ENCODE measurements at places on chromosomes 6 and 20.
A peak's percentile ranks its signal among the peaks of the same experiment; 100 is the strongest.

GRCh38 chr20:51623255-51623654 lies 80.7 kb upstream of the NFATC2 start:
- DNase-seq, result no peak

- DNase-seq, result no peak
Measured at GRCh38 chr6:28772480-28773381, 151.1 kb downstream of the TRIM27 start.

DNA sequence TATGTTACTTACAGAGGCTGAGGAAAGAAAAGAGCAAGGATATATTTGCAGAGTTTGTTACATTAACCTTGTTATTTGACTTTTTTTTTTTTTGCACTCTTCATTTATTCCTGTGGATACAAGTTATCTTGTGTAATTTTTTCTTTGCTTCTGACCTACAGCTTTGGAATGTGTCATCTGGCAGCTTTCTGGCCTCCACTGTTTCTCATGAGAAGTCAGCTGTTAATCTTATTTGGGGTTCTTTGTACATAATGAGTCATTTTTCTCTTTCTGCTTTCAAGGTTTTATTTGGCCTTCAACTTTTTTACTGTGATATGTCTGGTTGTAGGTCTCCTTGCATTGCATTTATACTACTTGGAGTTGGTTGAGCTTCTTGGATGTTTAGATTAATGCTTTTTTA lies 333.4 kb downstream of the SMOC2 start:
- DNase-seq, result no peak

- no peak for DNase-seq
Measured at GRCh38 chr6:162715601-162716000, 12.0 kb downstream of the PRKN start.

DNA sequence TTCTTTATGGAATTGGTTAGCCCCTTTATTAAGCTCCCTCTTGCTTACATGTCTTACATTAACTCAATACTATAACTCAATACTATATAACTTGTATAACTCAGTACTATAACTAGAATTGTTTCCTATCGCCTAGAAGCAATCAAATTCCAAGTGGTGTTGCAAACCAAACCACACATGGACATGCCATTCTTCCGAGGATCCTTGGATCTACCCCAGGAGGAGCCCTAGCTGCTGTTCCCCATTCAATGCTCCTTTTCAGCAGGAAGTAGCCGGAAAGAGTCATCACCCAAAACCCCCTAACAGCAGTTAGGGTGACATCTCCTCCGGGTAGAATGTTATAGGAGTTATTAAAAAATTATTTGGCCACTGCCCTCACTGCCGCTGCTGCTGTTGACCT lies 40.5 kb downstream of the PLN start:
- no peak for DNase-seq

DNA sequence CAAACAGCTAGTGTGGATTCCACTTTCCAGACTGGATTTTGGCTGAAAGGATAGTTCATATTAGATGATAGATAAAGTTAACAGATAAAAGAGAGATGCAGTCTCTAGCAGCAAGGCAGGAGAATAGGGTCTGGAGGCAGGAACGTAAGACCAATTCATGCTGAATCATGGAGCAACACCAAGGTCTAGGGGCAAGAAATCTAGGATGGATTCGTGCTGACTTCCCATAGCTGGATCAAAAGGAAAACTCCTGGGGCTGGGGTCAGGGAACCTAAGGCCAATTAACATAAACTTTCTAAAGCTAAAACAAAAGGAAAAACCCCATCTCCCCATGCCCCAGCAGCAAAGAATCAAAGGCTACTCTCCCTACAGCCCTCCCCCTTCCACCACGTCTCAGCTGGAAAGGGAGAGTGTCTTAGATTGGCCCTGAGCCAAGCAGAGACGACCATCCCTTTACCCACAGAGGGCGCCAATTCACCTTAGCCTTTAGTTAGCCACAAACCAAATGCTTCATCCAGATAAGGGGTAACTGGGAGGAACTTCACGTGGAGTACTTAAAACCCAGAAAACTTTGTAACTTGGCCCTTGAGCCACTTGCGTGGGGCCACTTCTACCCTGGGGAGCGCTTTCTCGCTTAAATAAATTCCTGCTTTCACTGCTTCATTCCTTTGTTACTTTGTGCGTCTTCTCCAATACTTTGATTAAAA lies 7.6 kb downstream of the TREM1 start:
- no peak for DNase-seq

GRCh38 chr6:88785478-88785877 lies 177.9 kb downstream of the RNGTT start:
- DNase-seq, result no peak

- no peak for DNase-seq
Measured at GRCh38 chr6:37021356-37022129, 16.1 kb downstream of the FGD2 start.

GRCh38 chr6:34143884-34144580 lies 1.9 kb downstream of the GRM4 start:
- no peak for DNase-seq

- DNase-seq, result no peak
Measured at GRCh38 chr20:38144598-38144973, 20.5 kb downstream of the TGM2 start.

DNA sequence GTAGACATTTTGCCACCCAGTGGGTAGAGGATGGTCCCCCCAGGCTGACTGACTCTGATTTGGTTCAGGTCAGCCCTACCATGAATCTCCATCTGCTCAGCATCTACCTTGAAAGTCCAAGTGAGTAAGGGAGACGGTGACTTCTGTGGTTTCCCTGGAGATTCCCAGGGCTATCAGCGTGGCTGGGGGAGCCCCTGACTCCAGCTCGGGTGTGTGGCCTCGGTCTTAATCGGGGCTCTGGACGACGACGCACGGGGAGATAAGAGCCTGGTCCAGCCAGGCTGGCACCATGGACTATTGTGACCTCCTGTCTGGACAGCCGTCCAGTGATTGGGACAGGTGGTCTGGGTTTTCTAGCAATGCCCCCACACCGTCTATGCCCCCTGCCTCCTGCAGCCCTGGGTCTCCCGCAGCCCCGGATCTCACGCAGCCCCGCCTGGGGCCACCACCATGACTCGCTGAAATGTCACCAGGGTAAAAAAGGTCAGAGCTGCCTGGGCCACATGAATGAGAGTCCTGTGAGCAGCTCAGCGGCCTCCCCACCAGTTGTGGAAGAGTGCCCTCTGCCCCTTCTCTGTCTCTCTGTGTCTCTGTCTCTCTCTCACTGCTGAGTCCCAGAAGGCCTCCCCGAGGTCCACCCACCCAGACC lies 47.1 kb upstream of the GATA5 start:
- no peak for DNase-seq

DNA sequence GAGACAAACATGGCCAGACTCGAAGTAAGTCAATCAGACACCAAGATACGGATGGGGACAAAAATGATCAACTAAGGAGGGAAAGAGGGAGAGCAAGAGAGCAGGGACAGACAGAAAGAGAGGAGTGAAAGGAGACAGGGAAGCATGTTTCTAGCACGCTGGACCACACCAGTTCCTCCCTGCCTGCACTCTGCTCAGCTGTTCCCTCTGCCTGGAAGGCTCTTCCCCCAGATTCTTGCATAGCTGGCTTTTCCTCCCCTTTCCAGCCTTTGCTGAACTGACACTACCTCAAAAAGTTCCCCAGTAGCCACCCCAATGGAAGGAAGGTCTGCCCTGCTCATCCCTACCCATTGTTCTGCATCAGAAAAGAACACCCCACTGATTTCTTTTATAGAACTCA lies 185.9 kb downstream of the MAFB start:
- no peak for DNase-seq

DNA sequence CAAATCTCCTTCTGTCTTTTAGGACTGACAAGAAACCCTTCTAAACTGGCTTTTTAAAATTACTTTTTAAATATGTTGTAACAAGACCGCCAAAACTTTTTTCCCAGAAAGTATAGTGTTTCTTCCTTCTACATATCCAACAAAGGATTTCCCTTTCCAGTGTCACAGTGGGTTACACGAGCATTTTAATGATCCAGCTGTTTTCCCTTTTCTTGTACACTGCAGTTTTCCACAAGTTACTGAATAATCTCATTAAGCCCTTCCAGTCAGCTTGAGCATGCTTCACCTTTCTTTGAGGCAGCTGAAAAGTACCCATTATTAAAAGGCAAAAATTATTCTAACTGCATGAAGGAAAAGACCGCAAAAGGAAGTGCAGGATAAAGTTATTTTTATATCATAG lies 48.6 kb downstream of the CD24 start:
- no peak for DNase-seq

- DNase-seq, result no peak
Measured at GRCh38 chr6:44735630-44735963, 348.1 kb downstream of the CDC5L start.

- DNase-seq, result no peak
Measured at GRCh38 chr6:81023007-81023582, 729.4 kb downstream of the TENT5A start.

- DNase-seq, result no peak
Measured at GRCh38 chr20:50844430-50845100, 49.7 kb downstream of the BCAS4 start.

DNA sequence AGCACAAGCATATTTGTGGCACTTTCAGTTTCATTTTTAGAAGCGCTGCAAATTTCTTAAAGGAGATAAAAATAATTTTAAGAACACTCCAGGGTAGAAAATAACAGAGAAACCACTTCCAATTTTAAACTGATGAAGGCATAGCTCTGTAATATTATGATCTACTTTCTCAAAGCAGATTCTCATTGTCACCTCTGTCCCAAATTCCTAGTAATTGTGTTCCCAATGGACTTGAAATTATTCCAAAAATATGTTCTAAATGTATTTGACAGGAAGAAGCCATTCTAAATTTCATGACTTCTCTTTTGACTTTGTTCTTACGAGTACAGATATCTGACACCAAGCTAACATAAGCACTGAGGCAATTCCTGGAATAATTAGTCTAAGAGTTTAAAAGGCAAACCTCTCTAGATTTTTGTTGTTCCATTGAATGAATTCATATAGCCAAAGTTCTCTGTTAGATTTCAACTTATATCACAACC lies 140.2 kb upstream of the CARMIL1 start:
- DNase-seq, result no peak

GRCh38 chr20:8402798-8403197 lies 270.7 kb downstream of the PLCB1 start:
- no peak for DNase-seq

- DNase-seq, result no peak
Measured at GRCh38 chr20:25014816-25015215, 22.3 kb upstream of the APMAP start.

GRCh38 chr20:33636776-33637175 lies 25.4 kb upstream of the C20orf144 start:
- no peak for DNase-seq

DNA sequence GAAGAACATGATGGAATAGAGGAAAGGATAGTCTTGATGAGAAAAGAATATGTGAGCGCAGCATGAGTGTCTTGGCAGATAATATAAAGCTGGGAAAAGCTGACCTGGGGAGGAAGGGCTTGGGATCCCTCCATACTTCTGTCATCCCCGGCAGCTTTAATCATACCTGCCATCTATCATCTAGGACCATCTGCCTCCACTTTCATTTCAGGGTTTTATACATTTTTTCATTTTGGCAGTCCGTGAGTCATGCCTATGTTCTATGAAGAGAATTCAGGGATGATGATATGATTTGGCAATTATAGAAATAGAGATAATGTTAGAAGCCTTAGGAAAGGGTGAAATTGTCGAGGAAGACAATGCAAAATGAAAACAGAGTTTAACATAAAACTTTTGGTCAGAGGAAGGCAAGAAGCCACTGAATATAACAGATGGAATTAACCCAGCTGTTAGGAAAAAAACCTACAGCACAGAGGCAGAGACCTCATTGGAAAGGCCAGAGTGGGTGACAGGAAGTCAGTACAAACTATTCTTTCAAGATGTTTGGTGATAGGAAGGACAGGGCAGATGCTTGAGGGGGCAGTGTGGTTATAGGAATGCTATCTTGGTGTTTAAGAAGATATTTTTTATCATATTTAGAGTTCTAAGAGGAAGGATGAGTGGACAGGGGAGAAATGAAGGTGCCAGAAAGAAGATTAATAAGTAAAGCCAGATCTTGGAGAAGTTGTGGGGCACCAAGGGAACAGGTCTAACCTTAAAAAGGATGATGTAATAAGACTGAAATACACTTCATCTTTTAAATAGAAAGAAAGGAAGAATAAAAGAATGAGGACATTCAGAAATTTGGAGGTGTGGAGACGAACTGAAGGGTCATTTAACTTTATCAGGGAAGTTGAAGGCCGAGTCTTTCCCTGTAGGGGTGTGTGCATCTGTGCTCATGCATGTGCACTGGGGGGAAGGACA lies 37.8 kb downstream of the MARCKS start:
- DNase-seq, result no peak

- DNase-seq, result peak; percentile 92
Measured at GRCh38 chr20:41173791-41174341, 36.5 kb downstream of the PLCG1 start.

- DNase-seq, result no peak
Measured at GRCh38 chr6:161660666-161661571, 387.1 kb upstream of the AGPAT4 start.

DNA sequence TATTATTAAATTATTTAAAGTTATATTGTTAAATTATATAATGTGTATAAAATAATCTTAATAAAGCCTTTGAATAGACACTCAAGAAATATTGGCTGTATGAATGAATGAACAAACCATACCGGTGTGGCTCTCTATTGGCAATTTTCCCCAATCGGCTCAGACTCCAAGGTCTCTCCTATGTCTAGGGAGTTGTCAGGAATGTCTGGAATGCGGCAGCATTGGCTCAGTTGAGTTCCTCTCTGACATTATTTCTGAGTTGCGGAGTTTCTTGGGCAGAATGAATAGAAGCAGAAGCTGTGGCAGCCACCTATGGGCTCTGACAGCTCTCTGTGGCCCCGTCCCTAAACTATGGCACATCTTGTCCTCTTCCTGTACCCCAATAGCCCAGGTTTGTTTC lies 111.0 kb downstream of the SOBP start:
- DNase-seq, result no peak

GRCh38 chr6:12440981-12441380 lies 150.8 kb downstream of the EDN1 start:
- no peak for DNase-seq

GRCh38 chr6:157253699-157254098 lies 69.6 kb downstream of the TMEM242 start:
- DNase-seq, result no peak

- DNase-seq, result no peak
Measured at GRCh38 chr6:652865-653264, 4.0 kb downstream of the HUS1B start.

GRCh38 chr20:50567860-50568548 lies 57.8 kb downstream of the PTPN1 start:
- no peak for DNase-seq

DNA sequence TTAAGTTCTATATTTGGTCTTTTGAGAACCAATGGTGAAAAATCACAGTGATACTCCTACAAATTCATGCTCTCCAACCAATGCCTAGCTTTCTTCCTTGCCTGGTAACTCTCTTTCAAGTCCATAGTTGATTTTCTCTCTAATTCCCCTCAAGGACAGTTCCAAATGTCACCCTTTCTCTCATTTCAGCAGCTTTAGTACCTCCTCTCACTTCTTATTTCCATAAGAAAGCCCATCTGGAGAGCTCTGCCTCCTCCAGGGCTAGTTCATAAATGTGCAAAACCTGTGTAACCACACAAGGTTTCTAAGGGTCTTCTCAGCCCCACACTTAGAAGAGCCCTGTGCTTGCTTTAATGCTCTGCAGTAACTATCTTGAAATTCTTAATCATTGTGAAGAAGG lies 155.4 kb upstream of the PLCB4 start:
- no peak for DNase-seq
